ENCODE measurements at places on chromosomes 7 and 10. TPM values are rescaled to one million over a fixed set of nuclear protein-coding genes. Genes with fewer than 3 reads are reported as not detected.

GRCh38 chr10:68106656-68107055, 2.6 kb upstream of the MYPN start:
- peak; percentile 68 for DNase-seq

DNA sequence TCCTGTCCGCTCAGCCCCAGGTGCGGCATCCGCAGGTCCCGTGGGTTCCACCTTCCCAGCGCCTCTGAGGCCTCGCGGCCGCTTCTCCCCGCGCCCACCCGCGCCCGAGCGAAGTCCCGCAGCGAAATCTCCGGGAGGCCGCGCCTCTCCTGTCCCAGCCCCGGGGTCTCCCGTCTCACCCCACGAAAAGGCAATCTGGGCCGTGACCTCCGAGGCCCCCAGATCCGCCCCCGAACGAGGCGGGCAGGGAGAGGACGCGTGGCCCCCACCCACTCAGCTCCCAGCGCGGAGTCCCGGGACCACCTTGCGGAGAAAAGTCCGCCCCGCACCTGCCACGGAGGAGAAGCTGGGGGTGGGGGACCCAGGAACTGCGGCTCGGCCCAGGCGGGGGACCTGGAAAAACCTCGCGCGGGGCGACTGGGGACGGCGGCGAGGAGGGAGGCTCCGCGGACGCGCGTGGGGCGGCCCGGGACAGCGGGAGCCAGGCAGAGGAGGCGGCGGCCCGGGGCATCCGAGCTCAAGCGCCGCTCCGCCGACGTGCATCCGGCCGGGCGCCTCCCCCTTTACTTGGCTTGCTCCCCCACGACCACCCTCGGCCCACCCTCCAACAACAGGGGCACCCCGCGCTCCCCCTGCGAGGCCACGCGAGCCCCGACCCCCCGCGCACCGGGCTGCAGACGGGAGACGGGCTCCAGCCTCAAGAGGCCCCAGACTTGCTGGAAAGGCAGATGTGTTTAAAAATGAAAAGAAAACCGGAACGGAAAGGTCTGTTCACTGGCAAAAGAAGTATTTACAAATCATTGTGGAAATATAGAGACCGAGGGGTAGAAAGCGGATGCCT, 33.0 kb upstream of the RNF32 start:
- no peak for DNase-seq

DNA sequence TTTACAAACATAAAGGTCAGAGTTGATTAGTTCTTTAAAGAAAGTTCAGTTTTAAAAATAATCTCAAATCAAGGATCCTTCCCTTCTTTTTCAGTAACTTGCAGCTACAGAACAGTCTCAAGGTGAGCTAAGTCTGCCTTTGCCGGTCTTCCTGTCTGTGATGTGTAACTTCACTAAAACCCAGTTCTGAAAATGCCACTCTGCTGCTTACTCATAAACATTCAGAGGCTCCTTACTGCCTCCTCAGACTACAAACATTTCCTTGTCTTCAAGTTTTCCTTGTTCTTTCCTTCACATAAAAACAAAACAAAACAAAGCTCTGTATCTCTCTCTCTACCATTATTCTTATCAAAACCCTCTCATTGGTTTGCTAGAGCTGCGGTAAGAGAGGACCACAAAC, 128.7 kb downstream of the ETV1 start:
- no peak for DNase-seq

DNA sequence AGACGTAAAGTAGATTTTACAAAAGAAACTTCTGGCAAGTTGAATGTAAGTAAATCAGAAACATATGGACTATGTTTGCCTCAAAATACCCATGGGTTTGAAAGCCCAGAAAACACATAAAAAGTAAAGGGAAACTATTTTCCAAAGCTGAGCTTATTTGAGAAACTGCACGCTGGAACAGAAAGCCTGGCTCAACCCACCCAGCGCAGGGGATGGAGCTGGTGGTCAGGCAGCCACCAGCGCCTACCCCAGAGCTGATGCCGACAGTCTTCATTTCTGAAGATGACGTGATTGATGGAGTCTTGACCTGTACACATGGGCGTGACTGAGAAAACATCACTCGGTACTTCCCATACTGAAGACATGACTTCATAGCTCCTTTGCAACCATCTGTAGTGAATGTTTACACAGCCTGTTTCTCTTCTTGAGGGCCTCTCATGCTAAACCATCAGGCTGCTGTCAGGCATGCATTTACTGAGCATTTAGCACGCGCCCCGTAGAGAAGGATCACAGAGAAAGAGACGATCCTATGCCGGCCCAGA, 232.6 kb upstream of the AUTS2 start:
- peak; percentile 93 for DNase-seq

Gene ZNF485
- polyA plus RNA-seq = 3.4 TPM
